ENCODE measurements at places on chromosomes 3 and 15. TPM values are rescaled to one million over a fixed set of nuclear protein-coding genes. Genes with fewer than 3 reads are reported as not detected.

Gene MUC4
- total RNA-seq, result not detected

Gene SLC24A5
- total RNA-seq, result not detected

Gene UACA
- total RNA-seq, result 10.1 TPM

Gene ILDR1
- total RNA-seq, result 0.16 TPM

Gene STAC
- 0.83 TPM for total RNA-seq

Gene GOLGA8G
- not detected for total RNA-seq

Gene CHCHD4
- total RNA-seq, result 8.7 TPM

Gene SEMA5B
- total RNA-seq, result 0.25 TPM

- no peak for DNase-seq
These were observed 1.1 kb downstream of the MYEF2 start for GRCh38 chr15:48176957-48177356.

DNA sequence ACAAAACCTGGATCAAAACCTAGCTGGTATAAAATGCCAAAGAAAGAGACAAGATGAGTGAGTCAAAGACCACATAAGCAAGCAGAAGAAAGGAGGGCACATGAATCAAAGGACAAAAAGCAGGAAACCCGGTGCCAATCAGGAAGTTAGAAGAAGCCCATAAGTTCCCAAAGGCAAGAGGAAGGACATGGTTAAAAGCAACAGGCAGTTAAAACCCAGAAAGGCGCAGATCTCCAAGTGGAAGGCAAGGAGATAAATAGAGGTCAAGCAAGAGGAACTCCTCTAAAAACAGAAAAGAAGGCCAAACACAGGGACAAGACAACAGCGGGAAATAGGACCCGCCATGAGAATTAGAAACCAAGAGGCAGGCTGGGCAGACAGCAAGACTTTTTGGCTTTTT, 4.4 kb downstream of the TMOD2 start:
- no peak for DNase-seq

DNA sequence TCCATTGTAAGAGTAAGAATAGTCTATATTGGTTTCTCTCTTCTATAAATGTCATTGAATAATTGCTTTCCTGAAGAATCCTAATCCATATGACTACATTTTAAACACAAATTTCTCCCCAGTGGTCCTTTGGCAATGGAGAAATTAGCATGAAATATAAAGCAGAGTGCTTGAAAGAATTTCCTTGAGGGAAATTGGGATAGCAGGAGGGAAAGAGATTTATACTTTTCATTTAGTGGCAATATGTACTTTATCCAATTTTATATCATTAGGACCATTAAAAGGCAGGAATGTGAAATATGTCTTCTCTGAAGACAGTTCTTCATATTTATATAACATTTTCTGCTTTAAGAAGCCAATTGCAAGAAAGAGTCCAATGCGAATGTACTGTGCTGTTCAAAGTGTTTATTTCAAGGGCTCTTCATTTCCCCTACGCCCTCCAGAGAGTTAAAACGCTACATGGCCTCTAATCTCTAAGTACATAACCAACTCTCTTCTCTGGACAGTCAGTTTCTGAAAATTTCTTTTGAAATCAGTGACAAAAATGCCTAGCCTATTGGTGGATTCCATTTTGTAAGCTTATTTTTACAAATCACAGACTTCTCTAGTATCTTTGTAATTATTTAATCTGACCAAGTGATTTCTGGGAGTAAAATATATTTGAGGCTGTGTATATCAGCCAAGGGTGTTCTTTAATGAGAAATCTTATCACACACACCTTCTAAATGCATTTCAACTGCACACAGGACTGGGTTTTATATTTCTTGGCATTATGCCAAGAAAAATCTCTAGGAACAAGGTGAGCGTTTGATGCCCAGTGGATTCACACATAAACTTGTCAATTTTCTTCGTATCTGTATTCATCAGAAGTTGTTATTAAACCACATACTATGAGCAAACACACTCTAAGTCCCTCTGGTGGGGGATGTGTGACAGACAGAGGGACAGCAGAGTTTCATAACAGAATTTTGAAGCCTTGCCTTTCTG, 51.2 kb downstream of the KCNAB1 start:
- no peak for DNase-seq

DNA sequence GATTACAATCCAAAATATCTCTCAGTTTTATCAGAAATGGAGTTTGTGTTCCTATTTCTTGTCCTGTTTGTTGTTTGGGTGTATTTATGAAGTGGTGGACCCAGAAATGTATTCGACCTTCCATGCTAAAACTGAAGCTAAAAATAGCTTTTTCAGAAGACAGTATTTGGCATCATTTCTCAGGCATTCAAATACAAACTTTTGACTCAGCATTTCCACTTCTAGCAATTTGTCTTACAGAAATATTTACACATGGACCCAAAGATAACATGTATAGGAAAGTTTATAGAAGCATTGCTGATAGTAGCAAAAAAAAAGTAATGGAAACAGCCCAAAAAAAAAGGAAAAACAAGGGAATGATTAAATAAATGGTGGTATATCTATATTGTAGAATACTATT, 156.3 kb downstream of the HCN4 start:
- no peak for DNase-seq

- DNase-seq, result no peak
These were observed 17.9 kb upstream of the RPUSD3 start for GRCh38 chr3:9861626-9862130.

- no peak for DNase-seq
These were observed 118.6 kb upstream of the NR2E3 start for GRCh38 chr15:71691458-71692417.
